NCI-H2227 treated with DMSO at 0.1 percent for 48 hours (cell line): ENCODE measurements at places on chromosomes 7 and 10.

GRCh38 chr7:82539969-82540368, 96.4 kb upstream of the CACNA2D1 start:
- peak; percentile 47 for DNase-seq

DNA sequence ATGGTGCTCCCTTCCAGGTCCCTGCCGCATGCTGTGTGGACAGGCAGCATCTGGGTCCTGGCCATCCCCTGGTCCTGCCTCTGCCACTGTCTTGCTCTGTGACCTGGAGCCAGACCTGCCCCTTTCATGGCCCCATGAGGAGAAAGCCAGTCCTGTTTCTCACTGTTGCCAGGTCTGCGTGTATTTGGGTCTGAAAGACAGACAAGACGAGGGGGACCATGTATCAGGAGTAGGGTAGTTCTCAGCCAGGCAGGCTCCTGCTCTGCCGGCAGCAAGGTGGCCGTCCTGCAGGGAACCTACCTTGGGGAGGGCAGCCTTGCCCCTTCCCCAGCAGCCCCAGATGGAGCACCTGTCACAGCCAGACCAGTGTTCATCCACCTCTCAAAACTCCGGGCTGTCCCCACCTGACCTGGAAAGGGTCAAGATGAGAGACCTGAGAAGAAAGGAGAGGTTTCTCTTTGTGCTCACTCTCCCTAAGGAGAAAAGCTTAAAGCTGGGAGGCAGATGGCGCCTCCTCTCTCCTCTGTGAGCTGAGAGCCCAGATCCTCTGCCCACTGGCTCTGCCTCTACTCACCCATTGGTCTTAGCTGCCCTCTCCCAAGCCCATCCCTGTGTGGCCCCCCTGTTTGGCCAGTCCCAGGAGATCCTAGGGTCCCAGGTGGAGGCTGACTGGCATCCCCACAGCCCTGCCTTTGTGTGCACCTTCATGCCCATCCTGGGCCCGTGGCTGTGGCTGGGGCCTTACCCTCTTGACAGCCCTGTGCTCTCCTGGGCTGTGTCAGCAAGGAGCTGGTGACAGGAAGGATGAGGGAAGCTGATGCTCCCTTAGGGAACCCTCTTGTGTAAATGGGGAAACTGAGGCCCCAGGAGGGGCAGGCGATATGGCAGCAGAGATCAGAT, 116.1 kb upstream of the PCBD1 start:
- no peak for DNase-seq

DNA sequence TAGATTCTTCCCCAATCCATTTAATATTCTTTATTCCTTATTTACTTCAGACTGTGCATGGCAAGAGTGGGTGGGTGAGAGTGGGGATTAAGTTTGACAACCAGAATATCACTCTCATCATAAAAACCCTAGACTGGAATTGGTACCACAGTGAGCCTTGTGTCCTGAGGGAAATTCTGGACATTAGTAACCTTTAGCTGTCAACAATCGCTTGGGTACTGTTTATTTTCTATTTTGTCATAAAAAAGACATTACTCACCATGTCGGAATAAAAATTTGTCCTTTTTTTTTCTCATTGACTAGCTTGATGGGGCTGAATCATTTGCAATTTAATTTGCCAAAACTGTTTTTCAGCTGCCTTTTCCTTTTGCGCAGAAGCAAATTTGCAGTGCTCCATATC, 176.1 kb upstream of the SEMA3C start:
- DNase-seq = no peak

- no peak for DNase-seq
Observed at GRCh38 chr7:86916277-86916825, 143.1 kb downstream of the ELAPOR2 start.

- no peak for DNase-seq
Observed at GRCh38 chr7:108794466-108794865, 224.8 kb downstream of the DNAJB9 start.

DNA sequence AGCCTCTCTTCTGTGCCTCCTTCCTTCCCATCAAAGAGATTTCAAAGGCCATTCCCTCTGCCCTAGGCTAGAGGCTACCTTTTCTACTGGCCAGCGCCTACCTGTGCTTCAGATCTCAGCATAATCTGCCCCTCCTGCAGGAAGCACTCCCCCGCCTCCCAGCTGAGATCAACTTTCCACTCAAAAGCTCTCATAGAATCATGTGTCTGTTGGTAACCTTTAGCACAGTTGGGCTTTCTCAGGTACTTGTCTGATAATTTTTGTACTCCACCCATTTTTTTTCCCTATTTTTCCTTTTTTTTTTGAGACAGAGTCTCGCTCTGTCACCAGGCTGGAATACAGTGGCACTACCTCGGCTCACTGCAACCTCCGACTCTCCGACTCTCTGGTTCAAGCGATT, 231.0 kb upstream of the PRSS58 start:
- DNase-seq = no peak

DNA sequence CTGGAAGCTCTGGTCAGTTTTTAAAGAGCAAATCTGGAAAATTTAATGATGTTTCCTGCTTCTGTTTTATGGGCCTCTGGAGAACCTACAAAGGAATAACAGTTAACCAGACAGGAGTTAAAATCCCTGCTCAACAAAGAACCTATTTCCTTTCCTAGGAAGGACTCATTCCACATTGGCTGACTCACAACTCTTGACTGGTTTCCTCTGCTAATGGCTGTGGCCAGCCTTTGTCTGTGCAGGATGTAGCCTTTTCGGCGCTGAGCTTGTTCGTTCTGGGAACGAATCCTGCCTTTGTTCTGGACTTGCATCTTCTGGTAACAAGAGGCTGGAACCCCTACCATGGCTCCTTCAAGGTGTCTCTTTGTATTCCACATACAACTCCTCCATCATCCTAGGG, 112.8 kb upstream of the PDCD4 start:
- DNase-seq = no peak

DNA sequence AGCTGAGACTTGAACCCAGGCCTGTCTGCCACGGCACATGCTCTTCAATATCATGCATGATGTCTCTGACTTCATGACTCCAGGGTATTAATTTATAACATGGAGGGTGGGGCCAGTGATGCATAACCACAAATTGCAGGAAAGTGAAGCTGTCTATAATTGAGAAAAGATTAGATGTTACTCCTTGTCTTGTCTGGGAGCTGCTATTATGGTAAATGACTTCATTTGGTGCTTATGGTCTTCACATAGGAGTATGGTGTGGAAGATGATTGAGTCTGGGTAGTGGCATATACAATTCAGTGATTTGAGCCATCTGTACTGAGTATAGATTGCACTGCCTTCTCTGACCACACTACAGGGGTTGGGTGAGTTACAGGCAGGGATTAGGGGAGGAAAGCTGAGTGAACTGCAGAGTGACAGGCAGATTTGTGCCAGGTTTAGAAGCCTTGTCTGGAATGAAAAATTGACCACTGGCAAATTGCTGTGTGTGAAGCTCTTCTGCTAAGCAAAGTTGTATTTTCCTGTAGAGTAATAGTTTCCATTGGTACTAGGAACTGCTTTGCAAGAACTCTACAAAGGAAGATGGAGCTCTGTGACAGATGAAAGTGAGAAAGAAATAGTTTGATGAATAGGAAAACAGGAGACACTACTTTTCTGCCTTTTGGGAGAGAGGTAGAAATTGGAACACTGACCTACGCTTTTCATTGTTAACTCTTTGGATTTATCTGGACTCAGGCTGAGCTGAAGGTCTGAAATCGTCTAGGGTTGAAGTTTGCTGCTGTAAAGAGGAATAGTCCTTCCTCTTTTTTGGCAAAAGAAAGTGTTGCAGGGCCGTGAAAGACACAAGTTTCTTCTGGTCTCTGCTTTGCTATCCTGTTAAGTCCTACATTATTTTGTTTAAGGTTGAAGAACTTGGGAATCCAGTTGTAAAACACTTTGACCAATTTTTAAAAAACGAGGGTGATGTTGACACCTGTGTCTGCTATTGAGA, 2.7 kb downstream of the SND1 start:
- DNase-seq = no peak

- DNase-seq = no peak
Observed at GRCh38 chr10:132273966-132274365, 33.8 kb downstream of the STK32C start.

- no peak for DNase-seq
Observed at GRCh38 chr10:30748152-30748973, 118.8 kb upstream of the LYZL2 start.

GRCh38 chr10:88138319-88138848, 275.0 kb downstream of the PTEN start:
- DNase-seq = no peak

- no peak for DNase-seq
Observed at GRCh38 chr10:60820093-60820754, 41.9 kb downstream of the CDK1 start.

- no peak for DNase-seq
Observed at GRCh38 chr10:108445746-108446145, 1281.2 kb upstream of the SORCS1 start.

- DNase-seq = no peak
Observed at GRCh38 chr10:13758756-13759155, 172.0 kb downstream of the PRPF18 start.

DNA sequence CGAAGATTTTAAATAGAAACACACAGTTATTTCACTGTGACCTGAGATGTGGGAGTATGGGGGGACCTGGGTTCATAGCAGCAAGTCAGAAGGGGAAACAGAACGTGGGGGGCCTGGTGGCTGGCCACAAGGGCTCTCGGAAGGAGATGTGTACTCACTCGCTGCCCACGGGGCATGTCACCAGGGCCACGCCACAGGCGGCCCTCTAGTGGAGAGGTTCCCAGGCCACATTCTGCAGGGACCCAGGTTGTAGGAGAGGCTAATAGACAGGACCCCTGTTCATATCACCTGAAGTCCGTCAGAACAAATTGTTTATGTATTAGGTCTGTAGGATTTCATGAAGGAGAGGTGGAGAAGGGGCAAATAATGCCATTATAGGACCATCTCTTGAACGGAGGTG, 25.1 kb upstream of the SVOPL start:
- no peak for DNase-seq

- no peak for DNase-seq
Observed at GRCh38 chr7:142303650-142304049, 45.8 kb upstream of the PRSS58 start.

DNA sequence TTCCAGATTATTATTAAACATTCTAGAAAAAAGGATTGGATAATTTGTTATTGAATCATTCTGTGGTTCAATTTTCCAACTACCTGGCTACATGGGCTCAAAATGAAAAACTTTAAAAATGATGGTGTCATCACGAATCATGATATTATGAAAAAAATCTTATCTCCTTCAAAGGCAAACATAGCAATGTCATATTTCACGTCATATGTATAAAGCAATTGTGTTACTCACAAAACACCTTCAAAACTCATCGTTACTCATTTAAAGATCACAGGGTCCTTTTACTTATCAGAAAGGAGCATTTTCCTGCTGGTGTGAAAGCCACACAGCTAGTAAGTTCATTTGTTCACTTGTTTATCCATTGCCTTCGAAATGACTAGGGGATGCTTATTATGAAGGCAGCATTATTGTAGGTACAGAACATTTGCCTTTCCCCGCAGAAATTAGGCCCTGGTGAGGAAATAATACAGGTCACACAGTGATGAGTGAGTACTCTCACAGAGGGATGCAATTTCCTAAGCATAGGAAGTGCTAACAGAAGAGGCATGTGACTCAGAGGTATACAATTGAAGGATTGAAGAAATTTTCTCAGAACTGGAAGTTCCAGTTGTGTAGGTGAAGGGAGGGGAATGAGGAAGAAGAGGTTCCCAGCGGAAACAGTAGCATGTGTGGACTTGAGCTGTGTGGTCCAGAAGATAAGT, 478.7 kb downstream of the INHBA start:
- DNase-seq = no peak

DNA sequence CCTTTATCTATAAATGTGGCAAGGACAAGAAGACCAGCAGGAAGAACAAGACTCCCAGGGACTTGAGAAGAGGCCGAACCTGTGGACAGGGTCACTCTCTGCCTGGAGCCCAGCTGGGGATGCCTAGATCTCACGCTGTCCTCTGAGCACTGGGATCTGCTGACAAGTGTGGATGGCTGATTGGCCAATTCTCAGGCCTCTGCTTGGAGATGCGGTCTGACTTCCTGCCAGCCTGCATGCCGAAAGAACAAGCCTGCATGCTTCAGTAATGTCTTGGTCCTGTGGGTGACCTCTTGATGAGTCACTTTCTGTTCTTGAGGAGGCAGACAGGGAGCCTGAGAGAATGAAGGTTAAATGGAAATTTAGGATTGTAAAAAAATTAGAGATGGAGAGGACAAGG, 84.7 kb downstream of the TMEM178B start:
- DNase-seq = no peak

- no peak for DNase-seq
Observed at GRCh38 chr10:53697038-53697437, 924.5 kb upstream of the MBL2 start.

GRCh38 chr10:104029521-104029860, 56.2 kb downstream of the COL17A1 start:
- no peak for DNase-seq

- DNase-seq = no peak
Observed at GRCh38 chr7:99128076-99128950, 15.6 kb downstream of the SMURF1 start.

GRCh38 chr7:45973725-45974532, 52.9 kb upstream of the IGFBP3 start:
- DNase-seq = no peak

DNA sequence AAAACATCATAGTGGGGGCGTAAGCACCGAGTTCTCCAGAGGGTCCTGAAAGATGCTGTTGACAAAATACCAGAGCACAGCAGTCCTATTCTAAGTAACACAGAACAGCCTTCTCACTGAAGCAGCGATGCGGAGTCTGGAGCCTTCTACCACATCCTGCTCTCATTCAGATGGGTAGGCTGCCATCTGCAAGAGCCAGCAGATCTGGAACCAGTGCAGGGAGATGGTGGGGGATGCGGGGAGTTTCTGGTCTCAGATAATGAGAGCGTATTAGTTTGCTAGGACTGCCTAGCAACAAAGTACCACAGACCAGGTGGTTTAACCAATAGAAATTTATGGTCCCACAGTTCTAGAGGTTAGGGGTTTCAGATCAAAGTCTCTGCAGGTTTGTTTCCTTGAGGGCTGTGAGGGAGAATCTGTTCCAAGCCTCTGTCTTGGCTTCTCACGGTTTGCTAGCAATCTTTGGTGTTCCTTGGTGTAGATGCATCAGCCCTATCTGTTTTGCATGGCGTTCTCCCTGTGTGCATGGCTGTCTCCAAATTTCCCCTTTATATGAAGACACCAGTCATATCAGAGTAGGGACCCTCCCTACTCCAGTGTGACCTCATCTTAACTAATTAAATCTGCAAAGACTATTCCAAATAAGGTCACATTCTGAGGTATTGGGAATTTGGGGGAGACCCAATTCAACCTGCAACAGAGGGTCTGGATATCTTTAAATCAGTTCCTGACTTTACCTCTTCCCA, 52.0 kb upstream of the STEAP1B start:
- DNase-seq = no peak

- no peak for DNase-seq
Observed at GRCh38 chr7:6433784-6434615, 13.8 kb downstream of the DAGLB start.
